Panc1 (cell line): ENCODE measurements at places on chromosomes 13 and 19.
A peak's percentile ranks its signal among the peaks of the same experiment; 100 is the strongest.

DNA sequence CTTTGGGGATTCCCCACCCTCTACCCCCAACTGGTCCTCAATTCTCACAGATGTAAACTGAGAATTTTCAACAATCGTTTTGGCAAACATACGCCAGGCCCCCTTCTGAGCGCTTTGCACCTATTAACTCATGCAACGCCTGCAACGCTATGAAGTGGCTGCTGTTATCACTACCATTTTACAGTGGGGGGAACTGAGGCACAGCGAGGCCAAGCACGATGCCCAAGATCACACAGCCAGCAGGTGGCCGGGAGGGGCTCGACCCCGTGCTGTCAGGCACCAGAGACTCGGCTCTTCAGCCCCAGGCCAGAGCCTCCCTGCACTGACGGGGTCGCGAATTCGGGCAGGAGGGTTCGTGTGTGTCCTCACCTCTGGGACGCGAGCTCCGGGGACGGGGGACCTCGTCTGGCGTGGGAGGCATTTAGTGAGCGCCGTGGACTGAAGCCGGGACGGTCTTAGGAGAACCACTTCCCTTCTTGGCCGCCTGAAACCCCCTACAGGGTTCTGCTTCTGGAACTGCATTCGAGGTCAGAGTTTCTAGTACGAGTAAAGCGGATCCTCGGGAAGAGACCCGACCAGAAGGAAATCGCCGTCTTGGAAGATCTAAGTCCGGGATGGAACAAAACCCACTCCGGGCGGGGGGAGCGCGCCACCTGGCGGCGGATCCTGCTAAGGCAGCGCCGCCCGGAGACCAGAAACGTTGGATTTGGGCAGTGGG is 21.0 kb downstream of the ZNF114 start:
- peak; percentile 36 for DNase-seq

GRCh38 chr13:79837741-79838450 is 356.9 kb downstream of the NDFIP2 start:
- DNase-seq: no peak

DNA sequence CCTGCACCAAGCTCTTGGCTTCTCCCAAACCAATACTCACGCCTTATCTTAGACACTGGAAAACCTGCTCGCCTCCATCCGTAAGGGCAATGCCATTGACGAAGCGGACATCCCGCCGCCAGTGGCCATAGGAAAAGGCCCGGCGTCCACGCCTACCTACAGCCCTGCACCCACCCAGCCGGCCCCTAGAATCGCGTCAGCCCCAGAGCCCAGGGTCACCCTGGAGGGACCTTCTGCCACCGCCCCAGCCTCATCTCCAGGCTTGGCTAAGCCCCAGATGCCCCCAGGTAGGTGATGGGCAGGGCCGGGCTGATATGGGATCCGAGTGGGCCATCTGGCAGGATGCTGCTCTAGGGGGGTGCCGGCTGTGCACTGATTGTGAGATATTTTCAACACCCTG is 7.4 kb downstream of the CC2D1A start:
- no peak for DNase-seq

DNA sequence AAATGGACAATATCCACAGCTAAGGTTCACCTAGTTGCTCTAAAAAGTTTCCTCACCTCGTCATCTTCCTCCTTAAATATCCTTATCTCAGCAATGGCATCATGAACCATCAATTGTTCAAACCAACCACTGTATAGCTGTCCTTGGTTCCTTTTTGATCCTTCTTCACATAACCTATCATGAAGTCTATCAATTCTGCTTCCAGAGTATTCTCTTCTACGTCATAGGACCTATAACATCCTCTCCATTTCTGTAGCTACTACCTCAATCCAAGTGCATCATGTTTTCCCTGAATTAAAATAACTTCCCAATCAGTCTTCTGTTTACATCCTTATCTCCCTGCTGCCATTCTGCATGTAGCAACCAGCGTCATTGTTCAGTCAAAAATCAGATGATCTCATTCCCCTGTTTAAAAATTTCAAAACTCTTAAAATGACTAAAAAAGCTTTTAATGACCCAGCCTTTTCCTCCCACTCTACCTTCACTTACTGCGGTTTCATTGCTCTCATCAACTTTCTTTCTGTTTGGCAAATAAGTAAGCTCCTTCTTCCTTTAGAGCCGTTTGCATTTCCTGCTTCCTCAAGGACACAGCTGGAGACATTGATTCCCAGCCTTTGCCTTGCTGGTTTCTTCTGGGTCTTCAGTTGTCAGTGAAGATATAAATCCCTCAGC is 223.9 kb upstream of the MIR17HG start:
- no peak for DNase-seq

DNA sequence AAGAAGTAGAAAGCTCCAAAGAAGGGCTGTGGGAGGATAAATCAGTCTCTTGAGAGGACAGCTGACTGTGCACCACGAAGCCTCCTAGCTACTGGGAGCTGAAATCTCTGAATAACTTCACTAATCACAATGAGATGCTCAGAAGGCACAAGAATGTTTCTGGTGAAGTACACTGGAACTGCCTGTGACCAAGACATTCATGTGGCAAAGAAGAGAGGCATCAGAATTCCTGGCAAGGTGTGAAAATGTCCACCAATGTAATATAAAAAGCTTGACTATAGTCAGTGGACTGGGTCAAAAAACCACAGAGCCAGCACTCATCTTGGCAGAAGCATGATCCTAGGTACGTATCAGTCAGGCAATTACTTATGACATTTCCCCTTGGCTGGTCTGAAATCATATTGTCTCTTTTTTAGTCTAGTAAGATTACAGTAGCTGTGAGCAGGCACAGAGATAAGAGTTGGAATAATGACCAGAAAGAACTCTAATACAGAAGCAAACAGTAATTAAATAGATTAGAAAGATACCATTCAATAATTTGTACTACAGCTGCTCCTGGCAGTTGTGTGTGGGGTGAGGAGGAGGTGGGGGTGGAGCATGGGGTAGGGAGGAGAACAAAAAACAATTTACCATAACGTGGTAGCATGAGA is 434.7 kb downstream of the DIAPH3 start:
- DNase-seq: no peak

DNA sequence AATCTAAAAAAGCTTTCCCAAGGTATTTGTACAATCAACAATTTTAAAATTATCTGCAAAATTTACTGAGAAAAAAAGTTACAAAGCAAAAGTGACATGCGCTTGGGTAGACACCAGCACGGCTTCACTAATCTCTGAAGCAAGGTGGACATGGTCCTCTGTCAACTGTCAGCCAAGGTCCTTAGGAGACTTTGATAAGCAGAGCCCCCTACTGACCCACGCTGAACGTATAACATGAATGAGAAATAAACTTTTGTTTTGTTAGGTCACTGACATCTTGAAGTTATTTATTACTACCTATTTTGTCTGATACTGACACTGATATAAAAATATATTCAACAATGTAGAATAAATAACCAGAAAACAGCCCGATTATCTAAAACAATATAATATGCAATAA is 100.7 kb upstream of the OBI1 start:
- no peak for DNase-seq
